BE2C (cell line): ENCODE measurements at places on chromosomes 4 and X.

DNA sequence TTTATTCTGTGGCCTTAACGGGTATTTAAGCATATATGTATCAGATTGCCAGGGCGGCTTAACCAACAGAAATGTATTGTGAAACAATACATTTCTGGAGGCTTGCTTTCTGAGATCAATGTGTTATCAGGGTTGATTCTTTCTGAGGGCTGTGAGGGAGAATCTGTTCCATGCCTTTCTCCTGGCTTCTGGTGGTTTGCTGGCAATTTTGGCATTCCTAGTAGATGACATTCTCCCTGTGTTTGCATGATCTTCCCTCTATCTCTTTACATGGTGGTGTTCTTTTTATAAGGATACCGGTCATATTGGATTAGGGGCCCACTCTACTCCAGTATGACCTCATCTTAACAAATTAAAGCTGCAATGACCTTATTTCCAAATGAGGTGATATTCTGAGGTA, 16.9 kb upstream of the CEP135 start:
- DNase-seq: no peak

- DNase-seq: no peak
Observed at GRCh38 chr4:881709-882108, 50.4 kb downstream of the GAK start.

- no peak for DNase-seq
Observed at GRCh38 chrX:110373310-110373709, 14.7 kb downstream of the RTL9 start.

GRCh38 chrX:150856101-150856500, 42.4 kb downstream of the CD99L2 start:
- DNase-seq: no peak

DNA sequence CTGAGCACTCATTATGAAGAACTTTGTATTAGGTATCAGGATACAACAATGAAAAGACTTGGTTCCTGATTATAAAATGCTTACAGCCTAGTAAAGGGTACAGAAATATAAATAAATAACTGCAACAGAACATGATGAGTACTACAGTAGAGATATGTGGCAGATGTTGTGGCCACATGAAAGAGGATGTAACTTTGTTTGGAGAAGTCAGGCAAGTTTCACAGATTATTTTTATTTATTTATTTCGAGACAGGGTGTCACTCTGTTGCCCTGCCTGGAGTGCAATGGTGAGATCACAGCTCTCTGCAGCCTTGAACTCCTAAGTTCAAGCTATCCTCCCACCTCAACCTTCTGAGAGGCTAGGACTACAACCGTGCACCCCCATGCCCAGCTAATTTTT, 15.8 kb upstream of the UBE2K start:
- no peak for DNase-seq

- no peak for DNase-seq
Observed at GRCh38 chr4:8221476-8221875, 22.4 kb downstream of the SH3TC1 start.

DNA sequence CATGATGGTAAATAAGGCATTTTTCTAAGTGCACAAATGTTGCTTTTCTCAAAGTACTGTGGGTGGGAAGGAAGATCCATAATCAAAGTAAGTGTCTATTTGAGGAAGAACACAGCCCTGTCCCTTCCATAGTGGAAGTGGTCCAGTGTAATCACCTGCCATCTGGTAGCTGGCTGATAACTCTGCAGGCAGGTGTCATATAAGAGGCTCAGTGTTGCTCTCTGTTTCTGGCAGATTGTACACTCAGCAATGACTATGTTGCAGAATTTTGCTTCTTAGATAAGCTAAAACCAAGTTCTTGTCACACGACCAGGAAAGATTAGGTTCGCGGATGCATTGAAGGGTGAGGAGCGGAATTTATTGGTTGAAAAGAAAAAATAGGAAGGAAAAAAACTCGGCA, 20.9 kb downstream of the SAGE1 start:
- DNase-seq: no peak

DNA sequence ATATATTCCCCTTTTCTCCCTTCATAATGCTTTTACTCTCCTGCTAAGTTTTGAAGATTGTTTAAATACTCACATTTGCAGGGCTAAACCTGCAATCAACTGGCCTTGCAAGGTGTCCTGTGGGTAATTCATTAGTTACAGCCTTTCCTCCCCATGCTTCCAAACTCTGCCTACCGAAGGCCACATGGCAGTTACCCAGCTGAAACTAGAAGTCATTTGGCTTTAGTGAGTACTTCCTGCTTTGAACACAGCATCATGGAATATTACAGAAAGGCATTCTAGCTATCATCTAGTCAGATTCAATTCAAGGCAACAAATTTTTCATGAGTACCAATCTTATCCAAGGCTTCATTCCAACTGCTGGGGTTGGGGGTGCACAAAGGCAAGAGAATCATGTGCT, 55.6 kb downstream of the SRPX start:
- DNase-seq: no peak

GRCh38 chr4:146342600-146343192, 128.4 kb downstream of the REELD1 start:
- DNase-seq: peak; percentile 39

GRCh38 chr4:38177035-38177546, 216.9 kb downstream of the PTTG2 start:
- no peak for DNase-seq

DNA sequence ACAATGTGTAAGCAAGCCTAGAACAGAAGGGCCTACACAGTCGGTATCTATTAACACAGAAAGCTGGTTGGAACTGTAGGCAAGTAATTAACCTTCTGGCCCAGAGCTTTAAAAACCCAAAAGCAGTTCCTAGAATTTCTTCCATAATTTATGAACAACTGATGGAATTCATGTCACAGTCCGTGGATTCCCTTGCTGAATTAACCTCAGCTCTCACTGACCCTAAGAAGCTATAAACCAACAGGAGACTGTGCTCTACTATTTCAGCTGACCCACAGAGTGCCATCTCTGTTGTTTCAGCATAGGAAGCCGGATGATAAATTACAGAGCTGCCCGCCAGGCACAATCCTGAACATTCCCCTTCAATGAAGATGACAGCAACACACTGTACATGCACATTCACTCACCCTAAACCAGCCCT, 157.3 kb downstream of the PRDM5 start:
- no peak for DNase-seq

DNA sequence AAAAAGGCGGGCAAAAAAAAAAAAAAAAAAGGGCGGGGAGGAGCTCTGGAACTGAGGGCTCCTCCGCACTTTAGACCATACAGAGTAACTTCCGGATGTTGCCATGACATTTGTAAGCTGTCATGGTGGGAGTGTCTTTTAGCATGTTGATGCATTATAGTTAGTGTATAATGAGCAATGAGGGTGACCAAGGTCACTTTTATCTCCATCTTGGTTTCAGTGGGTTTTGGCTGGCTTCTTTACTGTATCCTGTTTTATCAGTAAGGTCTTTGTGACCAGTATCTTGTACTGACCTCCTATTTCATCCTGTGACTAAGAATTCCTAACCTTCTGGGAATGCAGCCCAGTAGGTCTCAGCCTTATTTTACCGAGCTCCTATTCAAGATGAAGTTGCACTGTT, 193.4 kb downstream of the UGT8 start:
- no peak for DNase-seq

- no peak for DNase-seq
Observed at GRCh38 chr4:188783175-188783574, 643.9 kb downstream of the TRIML1 start.

DNA sequence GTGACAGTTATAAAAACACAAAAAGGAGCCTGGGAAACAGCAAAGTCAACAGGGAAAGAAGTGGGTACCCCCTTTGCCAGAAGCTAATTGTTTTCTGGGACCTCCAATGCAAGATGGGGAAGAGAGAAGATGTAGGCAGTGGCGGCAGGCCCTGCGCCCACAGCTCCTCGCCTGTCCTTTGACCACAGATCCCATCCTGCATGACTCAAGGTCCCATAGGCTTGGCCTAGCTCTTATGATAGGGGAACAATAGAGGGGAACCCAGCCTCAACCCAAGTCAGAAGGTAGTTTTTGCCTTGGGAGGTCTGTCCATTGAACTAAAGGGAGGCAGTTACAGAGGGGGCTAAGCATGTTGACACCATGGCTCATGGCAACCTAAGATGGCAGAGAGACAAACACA, 14.2 kb downstream of the ZMYM3 start:
- DNase-seq: no peak
